Iris pigment epithelial cell (primary cell): ENCODE measurements at places on chromosomes 1 and 21.

- no peak for DNase-seq
These were observed 15.9 kb downstream of the A3GALT2 start for GRCh38 chr1:33305016-33305415.

DNA sequence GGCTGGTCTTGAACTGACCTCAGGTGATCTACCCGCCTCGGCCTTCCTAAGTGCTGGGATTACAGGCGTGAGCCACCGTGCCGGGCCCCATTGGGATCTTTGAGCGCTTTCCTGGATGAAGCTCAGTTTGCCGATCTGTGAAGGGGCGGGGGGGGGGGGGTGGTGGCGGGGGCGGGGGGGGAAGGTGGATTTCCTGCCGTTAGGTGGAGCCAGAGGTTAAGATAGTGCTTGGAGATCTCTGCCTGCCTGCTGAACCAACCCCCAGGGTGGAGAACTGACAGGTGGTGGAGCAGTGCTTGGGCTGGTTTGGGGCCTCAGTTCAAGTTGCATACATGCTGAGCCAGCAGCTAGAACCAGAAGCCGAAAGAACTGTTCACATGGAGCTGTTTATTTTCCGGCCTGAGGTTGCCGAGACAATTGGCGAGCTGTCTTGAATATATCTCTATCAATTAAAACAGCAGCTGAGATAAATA lies 1.7 kb downstream of the TMCC2 start:
- DNase-seq = peak; percentile 47

- peak; percentile 95 for DNase-seq
These were observed 27.3 kb upstream of the EPHA2 start for GRCh38 chr1:16183179-16183578.

DNA sequence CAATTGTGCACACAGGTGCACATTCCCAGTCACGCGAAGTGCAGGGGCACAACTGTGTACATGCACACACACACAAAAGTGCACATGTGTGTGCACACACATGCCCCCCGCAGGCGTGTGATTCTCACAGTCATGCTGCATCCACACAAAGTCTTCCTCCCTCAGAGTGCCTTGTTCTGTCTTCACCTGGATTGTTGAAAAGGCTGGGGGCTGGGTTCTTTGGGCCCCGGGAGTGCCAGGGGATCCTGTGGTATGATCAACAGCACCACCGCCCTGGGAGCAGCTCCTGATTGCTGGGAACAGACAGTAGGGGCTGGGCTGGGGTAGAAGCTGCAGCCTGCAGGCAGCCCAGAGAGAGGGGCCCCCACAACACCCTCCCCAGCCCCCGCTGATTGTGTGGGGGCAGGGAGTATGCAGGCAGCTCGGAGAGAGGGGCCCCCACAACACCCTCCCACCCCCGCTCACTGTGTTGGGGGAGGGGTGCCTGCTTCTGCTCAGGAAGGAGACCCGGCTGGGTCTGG lies 3.4 kb downstream of the COL18A1 start:
- no peak for DNase-seq

DNA sequence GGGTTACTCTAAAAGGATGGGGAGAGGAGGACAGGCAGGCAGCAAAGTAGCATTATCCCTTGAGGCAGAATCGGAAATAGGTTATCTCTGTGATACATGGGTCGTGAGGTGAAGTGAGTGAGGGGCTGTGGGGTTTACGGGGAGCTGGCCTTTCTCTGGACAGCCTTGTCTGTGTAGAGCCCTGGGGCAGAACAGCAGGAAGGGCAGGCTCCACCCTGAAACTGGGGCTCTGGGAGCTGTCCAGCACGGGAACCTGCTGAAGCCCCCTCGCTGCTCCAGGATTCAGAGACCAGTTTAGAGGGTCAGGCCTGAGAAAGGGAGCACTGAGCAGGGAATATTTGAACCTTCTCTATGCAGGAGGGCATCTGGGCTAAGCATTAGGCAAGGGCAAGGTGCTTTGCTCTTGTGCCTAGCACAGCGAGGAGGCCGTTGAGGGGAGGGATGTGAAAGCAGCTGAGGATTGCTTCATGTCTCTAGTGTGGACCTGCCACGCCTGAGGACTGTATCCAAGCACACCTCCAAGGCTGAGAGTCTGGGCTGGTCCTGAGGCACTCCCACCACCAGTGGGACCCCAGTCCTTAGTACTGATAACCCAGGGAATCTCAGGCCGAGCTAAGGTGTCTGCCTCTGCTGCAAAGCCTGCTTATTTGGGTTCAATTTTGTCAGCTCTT lies 55.8 kb downstream of the NAV1 start:
- DNase-seq = no peak

DNA sequence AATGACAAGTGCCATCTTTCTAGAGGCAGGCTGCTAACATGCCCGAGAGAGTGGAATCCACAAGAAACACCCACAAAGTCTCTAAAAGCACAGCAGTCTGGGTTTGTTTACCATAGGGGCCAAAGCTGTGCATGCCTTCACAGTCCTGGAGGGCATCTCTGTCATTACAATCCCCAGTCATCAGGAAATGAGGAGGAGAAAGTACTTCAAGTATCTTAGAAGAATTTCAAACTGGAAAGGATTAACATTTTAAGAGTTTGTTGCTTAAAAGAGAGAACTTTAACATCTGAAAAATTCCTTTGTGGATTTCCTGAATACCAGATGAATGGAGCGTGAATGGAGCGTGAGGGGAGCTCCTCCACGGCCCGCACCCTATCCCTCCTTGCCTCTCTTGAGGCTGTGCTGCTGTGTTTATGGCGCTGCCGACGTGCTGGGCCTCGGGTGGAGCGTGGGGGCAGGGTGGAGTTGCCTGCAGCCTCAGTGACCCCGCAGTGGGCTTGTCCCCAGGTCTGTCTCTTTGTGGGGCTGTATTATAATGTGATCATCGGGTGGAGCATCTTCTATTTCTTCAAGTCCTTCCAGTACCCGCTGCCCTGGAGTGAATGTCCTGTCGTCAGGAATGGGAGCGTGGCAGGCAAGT lies 23.3 kb downstream of the SLC6A17 start:
- peak; percentile 33 for DNase-seq

GRCh38 chr1:232014941-232015340 lies 388.4 kb downstream of the DISC1 start:
- DNase-seq = no peak

DNA sequence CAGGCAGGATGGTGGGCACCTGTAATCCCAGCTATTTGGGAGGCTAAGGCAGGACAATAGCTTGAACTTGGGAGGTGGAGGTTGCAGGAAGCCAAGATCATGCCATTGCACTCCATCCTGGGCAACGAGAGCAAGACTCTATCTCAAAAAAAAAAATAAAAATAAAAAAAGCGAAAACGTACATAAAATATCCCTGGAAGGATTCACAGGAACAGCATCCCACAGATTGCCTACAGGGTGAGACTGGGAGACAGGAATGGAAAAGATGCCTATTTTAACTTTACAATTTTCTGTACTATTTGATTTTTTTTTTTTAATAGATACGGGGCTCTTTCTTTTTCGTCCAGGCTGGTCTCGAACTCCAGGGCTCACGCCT lies 604 bp upstream of the NBPF3 start:
- no peak for DNase-seq

- no peak for DNase-seq
These were observed 7.7 kb downstream of the ARMH1 start for GRCh38 chr1:44681905-44682882.

DNA sequence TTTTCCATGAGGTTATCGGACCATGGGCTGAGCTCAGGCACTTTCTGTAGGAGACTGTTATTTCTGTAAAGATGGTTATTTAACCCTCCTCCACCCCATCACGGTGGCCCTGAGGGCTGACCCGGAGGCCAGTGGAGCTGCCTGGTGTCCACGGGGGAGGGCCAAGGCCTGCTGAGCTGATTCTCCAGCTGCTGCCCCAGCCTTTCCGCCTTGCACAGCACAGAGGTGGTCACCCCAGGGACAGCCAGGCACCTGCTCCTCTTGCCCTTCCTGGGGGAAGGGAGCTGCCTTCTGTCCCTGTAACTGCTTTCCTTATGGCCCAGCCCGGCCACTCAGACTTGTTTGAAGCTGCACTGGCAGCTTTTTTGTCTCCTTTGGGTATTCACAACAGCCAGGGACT lies 2.6 kb upstream of the CCDC28B start:
- no peak for DNase-seq

DNA sequence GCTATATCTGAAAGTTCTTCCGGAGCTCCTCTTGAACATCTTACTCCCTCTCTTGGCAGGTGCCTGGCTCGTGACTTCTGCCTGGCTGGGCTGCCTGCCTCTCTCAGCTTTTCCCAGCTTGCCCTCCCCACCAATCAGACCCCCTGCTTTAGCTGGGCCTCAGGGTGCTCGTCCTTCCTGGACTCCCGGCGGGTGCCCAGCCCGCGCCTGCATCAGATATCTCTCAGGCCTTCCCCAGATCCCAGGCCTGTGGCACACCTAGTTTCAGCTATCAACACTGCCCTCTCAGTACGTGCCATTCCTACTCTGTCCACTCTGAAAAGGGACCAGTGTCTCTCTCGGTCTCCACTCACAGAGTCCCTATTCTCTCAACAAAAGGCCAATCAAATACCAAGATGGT lies 96.5 kb upstream of the CLDN14 start:
- DNase-seq = no peak

GRCh38 chr1:228109962-228110488 lies 926 bp upstream of the MRPL55 start:
- DNase-seq = peak; percentile 34

DNA sequence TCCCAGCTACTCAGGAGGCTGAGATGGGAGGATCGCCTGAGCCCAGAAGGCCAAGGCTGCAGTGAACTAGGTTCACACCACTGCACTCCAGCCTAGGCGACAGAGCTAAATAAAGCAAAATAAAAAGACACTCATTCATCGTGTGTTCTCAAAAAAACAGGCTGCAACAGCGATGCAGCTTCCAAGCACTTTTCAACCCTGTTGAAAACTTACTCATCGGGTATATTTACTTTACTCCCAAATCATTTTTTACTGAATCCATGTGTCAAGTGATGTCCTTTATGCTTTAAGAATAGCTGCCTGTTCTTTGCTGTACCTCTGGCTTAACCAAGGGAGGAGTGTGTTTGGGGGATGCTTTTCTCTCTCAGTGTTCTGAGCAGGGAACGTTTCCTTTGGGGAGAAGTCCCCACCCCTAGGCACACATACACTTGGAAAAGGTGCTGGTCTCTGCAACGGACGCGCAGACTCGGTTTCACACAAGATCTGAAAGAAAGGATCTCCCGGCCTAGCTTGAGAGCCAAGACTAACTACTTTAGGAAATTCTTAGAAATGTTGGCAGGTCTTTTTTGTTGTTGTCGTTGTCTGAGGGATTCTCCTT lies 1.4 kb downstream of the MAP1LC3C start:
- DNase-seq = no peak

- no peak for DNase-seq
These were observed 4.1 kb upstream of the AHCYL1 start for GRCh38 chr1:109980324-109981003.

DNA sequence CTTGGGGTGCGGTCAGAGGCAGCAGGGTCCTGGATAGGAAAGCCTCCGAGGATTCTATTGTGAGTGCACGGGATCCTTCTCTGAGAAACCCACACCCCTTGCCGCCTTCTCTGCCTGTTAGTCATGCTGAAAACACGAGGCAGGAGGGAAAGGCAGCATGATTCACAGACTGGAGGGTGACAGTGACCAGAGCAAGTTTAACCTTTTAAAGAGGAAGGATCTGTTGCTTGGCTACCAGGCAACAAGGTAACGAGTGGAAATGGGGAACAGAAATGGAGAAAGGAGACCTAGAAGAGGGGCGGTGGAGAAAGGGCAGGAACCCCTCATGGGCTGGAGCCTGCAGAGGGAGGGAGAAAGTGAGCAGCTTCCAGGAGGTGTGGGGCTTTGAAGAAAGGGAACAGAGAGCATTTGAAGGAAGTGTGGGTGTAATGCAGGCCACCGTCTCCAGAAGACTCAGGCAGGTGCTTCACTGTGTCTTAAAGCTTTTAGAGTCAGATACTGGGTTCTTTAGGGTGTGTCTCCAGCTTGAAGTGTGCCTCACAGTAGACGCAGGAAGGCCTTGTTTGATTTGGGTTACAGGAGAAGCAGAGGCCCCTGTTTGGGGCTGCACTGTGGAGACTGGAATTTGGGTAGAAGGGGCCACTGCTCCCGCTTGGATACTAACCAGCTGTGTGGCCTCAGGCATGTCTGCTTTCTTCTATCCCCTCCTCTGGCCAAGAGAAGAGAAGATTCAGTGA lies 19.1 kb downstream of the OPTC start:
- peak; percentile 94 for DNase-seq

- no peak for DNase-seq
These were observed 322.6 kb downstream of the HHIPL2 start for GRCh38 chr1:222225316-222225691.

DNA sequence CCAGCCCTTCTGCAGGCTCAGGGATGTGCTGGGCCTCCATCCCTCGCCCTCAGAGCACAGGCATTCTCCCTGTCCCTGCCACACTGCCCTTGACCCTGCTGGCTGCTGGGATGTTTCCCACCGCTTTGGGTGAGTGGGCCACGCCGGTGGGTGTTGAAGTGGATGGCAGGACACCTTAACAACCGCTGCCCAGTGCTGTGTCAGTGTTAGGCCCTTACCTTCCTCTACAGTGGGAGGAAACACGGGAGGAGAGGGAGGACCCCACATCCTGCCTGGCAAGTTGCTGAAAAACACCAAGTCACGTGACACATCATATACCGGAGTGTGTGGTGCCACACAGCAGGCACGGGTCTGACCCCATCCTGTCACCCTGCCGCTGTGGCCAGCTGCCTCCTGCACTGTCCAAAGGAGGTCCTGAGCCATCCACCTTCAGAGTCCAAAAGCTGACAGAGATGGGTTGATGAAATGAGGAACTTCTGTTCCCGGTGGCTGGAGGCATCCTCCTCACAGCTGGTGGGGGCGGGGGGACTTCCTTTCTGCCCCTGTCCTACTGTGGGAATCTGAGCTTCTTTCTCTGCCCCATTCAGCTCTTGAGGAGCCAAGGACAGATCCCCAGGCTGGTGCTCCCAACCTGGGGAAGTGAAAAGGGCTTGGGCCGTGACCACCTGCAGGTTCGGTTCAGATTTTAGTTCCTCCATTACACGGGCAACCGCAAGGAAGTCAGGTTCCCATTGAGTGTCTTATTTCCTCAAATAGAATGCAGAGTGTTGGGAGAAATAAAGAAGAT lies 3.2 kb upstream of the THEMIS2 start:
- DNase-seq = no peak
